Activated CD4-positive, alpha-beta T cell treated with anti-CD3 and anti-CD28 coated beads, Interleukin-2, amount 10 ng/mL, durations not matched to agents 24 days and 14 days (primary cell): ENCODE measurements at places on chromosomes 1 and 21. TPM values are rescaled to one million over a fixed set of nuclear protein-coding genes. Genes with fewer than 3 reads are reported as not detected.

RNU1-1 gene
- 1,962 and 2,189 TPM in 2 replicates for total RNA-seq

TSPEAR gene
- total RNA-seq = not detected in 2 replicates

FAM163A gene
- not detected in 2 replicates for total RNA-seq

HTR6 gene
- not detected in 2 replicates for total RNA-seq

ADAMTSL4 gene
- 1.3 and 1.8 TPM in 2 replicates for total RNA-seq

ERO1B gene
- 1.5 and 3.2 TPM in 2 replicates for total RNA-seq
